DMS53 (cell line): ENCODE measurements at places on chromosomes 2 and 18.

- peak; percentile 22 for DNase-seq
Observed at GRCh38 chr2:173395567-173396351, 41.1 kb downstream of the CDCA7 start.

- DNase-seq = no peak
Observed at GRCh38 chr18:79878741-79879378, 72.6 kb downstream of the SLC66A2 start.

DNA sequence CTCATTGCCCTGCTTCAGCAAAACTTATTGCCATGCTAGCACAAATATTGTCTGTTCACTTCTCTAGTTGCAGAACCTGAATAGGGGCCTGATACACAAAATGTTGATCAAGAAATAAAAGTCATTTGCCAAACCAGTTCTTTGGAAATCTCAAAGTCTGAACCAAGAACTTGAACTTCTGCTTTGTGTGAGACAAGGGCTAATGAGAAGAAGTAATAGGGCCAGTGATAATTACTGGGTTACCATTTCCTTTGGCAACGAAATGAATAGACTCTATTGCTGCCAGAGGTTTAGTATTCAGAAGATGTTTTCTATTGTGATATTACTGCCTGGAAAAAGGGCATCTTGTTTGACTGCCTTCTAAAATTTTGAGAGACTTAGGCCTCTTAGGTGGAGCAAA is 35.0 kb downstream of the TMEFF2 start:
- DNase-seq = no peak

DNA sequence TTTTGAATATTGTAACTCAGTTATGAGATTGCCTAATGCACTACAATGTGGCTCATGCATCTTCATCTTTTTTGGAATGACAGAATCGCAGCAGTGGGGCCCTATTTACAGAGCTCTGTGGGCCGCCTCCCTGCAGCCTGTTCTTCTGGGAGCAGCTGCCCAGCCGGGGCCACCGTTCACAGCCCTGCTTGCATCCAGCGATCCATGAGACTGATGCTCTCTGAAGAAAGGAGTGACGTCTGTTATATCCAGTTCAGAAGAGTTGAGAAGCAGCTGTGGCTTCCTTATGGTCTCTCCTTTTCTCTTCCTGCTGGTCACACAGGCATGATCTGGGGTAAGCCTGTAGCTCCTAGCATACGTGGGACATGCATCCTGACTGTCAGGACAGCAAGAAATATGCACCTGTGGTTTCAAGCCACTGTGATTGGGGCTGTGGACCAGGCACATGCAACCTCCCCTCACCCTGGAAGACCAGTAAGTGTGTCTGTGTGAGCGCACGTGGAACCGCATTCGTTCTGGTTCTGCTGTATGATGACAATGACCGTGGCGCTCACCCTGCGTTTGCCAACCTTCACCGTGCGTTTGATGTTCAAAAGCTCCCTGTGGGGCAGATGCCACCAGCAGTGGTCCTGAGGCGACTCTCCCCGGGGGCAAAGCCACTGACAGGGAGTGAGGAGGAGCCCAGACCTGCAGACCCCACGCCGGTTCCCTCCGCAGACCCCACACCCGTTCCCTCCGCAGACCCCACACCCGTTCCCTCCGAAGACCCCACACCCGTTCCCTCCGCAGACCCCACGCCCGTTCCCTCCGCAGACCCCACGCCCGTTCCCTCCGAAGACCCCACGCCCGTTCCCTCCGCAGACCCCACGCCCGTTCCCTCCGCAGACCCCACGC is 189.8 kb downstream of the TMEM18 start:
- DNase-seq = no peak

- DNase-seq = no peak
Observed at GRCh38 chr2:217853301-217853881, 149.4 kb downstream of the TNS1 start.

DNA sequence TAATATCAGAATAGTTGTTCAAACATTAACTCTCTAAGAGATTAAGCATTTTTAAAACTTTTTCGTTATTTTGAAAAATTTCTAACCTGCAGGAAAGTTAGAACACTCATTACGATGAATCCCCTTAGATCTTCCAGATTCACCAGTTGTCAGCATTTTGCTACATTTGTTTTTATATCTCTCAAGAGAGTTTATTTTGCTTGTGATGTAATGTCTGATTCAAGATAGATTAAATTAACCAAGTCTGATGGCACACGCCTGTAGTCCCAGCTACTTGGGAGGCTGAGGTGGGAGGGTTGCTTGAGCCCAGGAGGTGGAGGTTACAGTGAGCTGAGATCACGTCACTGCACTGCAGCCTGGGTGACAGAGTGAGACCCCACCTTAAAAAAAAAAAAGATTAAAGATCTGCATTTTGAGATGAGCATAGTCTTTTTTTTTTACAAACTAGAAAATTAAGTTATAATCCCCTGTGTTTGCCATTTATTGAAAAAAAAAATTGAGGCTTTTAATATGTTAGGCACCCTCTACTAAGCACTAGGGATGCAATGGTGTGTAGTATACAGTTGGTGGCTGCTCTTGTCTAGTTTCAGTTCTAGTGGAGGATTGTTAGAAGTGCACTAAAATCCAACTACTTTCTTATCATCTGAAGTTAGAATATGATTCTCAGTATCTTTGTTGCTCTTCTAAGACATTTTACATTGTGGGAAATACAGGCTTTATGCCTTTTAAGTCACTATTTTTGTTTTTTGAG is 20.9 kb downstream of the RAB10 start:
- no peak for DNase-seq

GRCh38 chr2:181264001-181264400 is 193.2 kb upstream of the ITGA4 start:
- DNase-seq = no peak

- no peak for DNase-seq
Observed at GRCh38 chr2:37622450-37623100, 48.9 kb downstream of the CDC42EP3 start.

- no peak for DNase-seq
Observed at GRCh38 chr18:23484561-23485182, 18.6 kb upstream of the RMC1 start.

GRCh38 chr18:63098018-63098981 is 221.3 kb downstream of the BCL2 start:
- DNase-seq = no peak

DNA sequence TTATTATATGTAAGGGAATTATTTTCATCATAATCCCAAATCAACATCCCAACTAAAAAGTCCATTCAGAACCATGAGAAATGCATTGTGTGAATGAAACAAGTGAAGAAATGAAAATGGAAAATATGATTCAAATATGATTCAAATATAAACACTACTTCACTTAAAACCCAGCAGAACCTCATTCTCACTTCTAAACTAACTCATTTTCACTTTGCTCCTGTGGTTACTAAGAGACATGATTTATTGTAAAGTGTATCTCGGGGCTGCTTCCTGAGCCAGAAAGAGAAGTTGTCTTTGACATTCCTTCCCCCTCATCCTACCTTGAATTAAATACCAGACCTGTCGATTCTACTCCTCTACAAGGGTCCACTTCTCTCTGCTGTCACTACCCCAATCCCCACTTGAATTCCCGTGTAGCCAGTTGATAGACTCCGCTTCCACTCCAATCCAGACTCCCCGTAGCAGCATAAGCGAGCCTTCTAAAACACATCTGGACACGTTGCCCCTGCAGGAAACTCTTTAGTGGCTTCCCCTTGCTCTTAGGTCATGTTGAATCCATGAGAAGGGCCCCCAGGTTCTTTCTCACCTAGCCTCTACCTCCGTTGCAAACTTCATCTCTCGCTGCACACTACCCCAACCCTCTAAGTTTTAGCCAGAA is 697.0 kb upstream of the ID2 start:
- no peak for DNase-seq

DNA sequence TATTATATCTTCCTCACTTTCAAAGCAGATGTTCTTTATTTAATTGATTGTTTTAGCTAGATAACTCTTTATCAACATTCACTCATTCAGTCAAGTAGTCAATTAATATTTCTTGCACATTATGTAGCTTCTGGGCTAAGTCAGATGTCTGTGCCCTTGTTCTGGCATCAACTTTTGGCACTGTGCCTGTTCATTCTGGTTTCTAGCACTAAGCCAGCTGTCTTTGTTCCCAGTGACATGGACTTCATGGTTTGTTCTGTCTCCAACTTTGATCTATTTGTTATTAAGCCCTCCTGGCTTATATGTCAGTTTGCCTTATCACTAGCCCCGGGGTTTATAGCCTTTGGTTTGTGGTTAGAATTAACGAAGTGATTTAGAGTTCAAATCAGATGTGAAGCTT is 247.9 kb upstream of the SYT4 start:
- DNase-seq = peak; percentile 46

- DNase-seq = no peak
Observed at GRCh38 chr2:189566046-189566445, 14.5 kb downstream of the SLC40A1 start.

GRCh38 chr2:2940061-2940460 is 437.6 kb downstream of the EIPR1 start:
- DNase-seq = no peak

- no peak for DNase-seq
Observed at GRCh38 chr2:145572238-145572637, 1052.3 kb upstream of the ZEB2 start.

- peak; percentile 13 for DNase-seq
Observed at GRCh38 chr2:3778851-3779495, 75.6 kb downstream of the DCDC2C start.

DNA sequence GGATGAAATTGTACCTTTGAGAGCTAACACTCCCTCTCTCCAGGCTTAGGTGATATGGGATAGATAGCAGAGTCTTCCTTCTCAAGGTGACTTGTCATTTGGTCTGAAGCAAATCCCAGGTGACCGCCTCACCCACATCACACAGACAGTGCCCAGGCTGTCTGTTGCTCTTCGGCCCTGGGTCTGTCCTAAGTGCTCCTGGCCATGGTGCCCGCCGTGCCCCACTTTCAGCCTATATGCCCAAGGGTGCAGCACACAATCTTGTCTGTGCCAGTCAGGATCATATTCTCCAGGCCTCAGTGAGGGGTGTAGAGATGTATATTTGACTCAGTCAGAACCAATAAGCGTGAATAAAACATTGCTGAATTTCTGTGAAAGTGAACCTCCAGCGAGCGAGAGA is 326.8 kb downstream of the DYSF start:
- no peak for DNase-seq

GRCh38 chr18:7523772-7524171 is 43.3 kb upstream of the PTPRM start:
- no peak for DNase-seq

DNA sequence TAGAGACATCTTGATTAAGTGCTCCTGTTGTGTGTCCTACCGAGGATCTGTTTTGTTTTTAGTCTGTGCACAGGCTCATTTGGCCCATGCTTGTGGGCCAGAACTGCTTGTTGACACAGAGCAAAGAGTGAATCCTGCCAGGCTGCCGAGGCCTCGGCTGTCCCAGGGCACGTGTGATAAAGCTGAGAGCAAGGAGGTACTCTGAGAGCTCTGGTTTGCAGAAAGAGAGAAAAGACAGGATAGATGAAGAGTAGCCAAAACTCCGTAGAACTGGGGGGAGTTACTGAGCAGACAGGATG is 175.1 kb downstream of the FAM210A start:
- DNase-seq = no peak

GRCh38 chr2:144032566-144032965 is 487.4 kb downstream of the ZEB2 start:
- no peak for DNase-seq

- no peak for DNase-seq
Observed at GRCh38 chr2:197144183-197144582, 166.4 kb downstream of the ANKRD44 start.

DNA sequence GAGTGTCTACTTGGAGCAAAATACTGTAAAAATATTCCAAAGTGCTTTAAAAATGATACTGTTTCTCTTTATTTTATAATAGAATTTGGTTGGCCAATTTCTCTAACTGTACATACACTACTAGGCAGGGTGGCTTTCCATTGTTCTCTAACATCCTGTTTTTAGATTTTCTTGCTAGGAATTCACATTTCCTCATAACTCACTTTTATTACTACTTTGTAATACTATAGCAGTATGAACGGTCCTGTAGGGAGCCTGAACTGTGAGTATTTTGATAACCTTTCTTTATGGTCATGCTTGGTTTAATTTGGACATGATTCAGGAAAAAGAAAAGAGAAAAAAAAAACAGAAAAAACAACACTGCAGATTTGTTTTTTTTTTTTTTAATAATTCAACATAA is 37.8 kb downstream of the GCG start:
- no peak for DNase-seq

- DNase-seq = peak; percentile 61
Observed at GRCh38 chr18:42192251-42193248, 237.5 kb downstream of the PIK3C3 start.

GRCh38 chr18:58024139-58024538 is 19.9 kb upstream of the NEDD4L start:
- no peak for DNase-seq

DNA sequence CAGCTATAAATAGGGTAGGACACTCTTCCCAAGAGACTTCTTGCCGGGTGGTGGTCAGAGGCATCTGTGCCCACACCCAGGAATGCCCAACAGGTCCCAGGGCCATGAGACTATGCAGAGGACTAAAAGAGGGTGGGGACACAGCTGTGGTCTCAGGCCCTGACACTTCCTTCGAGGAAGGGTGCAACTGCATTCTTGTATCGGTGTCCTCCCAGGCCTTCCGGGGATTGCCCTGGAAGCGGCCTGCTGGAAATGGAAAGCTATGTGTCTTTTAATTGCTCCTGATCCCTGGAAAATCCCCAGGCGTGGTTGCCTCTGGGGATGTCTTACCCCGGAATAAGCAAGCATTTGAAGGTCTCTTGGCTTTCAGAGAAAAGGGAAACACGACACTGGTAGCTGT is 176.7 kb downstream of the SOX11 start:
- no peak for DNase-seq

- no peak for DNase-seq
Observed at GRCh38 chr2:18598848-18599484, 9.6 kb upstream of the NT5C1B start.

DNA sequence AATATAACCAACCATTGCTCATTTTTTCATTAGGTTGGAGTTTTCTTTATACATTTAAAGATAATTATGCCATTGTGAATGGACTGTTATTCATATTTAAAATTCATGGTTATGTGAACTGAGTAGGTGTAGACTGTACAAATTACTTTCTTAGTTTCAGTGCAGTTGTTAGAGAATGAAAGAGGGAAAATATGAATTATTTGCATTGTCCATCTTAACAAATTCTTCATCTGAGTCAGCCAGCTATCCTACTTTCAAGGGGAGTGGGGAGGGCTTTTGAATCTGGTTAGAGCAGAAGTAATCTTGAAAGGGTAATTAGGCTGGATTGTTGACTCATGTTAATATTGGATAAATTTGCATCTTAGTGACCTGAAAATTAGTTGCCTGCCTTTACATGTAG is 212.0 kb downstream of the MCFD2 start:
- no peak for DNase-seq
